AG04450 (cell line): ENCODE measurements at places on chromosomes 7 and 10.

- no peak for DNase-seq
These were observed 63.6 kb downstream of the GPR37 start for GRCh38 chr7:124701955-124702354.

DNA sequence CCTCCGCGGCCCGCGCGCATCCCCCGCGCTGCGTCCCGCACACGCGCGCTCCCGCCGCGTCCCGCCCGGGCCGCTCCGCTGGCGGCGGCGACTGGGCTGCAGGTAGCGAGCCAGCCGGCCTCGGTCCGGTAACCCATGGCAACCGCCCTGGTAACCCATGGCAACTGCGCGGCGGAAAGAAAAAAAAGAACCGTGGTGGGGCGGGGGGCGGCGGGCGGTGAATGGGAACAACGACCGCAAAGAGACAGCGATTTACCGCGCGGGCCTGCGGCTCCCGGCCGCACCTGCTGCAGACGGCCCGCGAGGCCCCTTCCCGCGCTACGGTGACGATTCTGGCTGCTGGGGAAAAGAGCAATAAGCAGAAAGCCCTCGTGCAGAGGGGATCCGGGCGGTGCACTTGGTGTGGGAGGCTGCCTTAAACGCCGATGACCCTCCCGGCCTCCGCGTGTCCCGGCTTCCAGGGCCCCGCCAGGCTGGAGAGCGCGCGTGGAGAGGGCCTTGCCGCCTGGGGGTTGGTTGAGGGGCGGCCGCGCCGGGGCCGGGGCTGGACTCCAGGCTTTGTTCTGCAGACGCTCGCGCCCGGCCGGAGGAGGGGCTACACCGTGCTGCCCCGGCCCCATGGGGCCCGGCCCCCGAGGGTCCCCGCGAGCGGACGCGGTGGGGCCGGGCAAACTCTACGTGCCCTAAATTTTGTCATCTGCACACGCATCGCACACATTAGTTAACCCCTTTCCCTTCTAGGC lies 84.7 kb downstream of the SNX10 start:
- DNase-seq = no peak

GRCh38 chr10:57638411-57638810 lies 629.3 kb downstream of the IPMK start:
- DNase-seq = no peak

DNA sequence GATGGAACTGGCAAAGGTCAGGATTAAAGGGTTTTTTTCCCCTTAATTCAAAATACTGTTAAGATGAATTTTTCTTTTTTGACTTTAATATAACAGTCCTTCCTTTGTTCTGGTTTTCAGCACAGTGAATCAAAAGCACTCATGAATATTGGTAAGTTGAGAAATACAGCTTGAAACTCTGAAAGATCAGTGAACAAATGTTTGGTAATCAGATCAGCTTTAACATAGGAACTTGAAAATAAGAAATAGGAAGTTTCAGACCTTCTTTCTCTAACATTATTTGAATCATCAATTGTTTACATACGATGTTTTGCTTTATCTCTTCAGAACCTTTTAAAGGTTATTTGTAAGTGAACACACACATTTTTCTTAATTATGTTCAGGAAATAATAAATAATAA lies 90.5 kb downstream of the SGMS1 start:
- no peak for DNase-seq

- DNase-seq = no peak
These were observed 26.0 kb downstream of the FAM241B start for GRCh38 chr10:69655868-69656555.

- DNase-seq = no peak
These were observed 32.6 kb downstream of the CCDC172 start for GRCh38 chr10:116356833-116357232.
